ENCODE measurements at places on chromosomes 6 and 20.
A peak's percentile ranks its signal among the peaks of the same experiment; 100 is the strongest.

- DNase-seq: peak; percentile 7
These were observed 370.6 kb upstream of the MAN1A1 start for GRCh38 chr6:119720160-119720559.

GRCh38 chr20:50911716-50912115, 19.5 kb downstream of the ADNP start:
- no peak for DNase-seq

DNA sequence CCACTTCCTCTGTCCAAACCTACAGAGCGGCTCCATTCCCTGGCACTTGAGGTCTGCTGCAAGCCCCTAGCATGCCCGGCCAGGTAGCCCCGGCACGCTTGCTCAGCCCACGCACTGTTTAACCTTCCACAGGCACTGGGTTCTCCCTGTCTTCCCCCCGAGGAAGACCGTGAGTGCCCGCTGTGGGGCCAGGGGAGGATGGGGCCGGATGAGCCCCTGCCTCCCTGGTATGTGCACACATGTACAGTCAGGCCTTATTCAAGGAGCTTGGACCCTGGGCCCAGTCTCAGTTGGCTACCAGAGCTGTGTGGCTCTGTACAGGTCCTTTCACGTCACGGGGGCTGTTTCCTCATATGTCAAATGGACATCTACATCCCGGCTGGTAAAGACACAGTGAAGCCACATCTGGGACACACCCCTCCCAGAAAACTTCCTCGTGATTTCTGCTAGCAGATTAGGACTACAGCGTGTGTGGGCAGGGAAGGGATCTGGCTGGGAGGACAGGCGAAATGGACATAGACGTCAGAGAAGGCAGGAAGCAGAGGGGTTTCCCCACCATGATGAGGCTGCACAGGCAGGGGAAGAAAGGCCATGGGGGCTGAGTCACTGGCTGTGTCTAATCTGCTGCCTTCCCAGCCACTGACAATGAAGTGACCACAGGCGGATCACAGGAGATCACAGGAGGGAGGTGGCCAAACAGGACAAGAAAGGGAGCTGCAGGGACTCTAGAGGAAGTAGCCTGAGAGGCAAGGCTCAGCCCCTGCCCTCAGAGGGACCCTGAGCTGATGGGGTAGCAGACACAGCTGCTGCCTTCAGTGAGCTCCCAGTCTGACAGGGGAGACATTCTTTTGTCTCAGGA, 62.9 kb downstream of the MRPL14 start:
- DNase-seq: no peak

DNA sequence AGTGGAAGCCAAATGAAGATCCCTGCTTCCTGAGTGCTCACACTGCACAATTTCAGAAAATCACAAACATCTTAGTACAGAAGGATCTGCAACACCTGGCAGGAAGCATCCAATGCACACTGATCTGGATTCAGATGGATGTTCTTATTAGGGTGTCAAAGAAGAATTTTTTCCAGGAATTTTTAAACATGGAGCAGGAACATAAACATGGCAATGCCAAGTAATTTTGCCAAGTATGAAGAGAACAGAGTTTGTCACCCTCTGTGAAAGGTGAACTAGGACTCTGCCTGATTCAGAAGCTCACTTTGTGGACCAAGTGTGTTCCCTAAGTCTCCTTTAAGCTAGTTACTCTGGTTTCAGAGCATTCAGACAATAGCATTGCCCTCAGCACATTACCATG, 208.5 kb downstream of the EPHA7 start:
- DNase-seq: no peak

DNA sequence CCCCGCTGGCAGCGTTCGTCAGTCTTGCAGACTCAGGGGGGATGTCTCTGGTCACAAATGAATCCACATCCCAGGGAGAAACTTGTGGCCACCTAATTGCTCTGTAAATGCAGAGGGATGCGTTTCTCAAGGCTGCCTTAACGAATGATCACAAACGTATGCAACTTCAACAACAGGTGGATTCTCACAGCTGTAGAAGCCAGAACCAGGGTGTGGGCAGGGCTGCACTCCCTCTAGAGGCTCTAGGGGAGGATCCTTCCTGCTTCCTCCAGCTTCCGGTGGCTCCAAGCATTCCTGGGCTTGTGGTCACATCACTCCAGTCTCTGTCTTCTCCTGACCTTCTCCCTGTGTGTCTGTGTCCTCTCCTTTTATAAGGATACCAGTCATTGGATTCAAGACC, 3.3 kb upstream of the TAF4 start:
- DNase-seq: no peak

DNA sequence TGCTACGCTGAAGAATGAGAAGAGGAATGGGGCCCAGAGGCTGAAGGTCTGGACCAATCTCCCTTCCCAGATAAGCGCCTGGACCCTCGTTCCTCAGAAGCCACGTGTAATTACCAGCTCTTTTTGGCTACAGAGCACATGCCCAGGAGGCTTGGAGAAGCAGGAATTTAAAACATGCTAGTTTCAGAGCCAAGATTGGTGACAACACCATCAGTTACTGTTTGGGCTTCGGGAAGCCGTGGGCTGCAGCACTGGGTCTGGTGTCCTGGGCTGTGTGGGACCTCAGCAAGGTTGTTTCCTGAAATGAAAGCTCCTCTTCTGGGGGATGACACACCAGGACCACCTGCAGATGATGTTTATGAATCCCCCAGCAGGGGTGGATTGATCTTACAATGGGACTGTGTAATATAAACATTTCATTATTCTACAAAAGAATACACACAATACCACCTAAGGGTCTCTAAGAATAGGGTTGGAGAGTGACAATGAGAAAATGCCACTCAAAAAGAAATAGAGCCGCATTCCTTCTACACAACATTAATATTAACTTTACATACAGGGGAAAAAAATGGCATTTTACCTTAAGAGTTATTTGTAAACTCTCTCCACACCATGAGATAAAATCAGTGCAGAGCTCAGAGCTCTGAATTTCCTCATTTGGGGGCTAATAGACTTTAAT, 207.8 kb upstream of the FOXQ1 start:
- DNase-seq: peak; percentile 53

- peak; percentile 42 for DNase-seq
These were observed 686 bp downstream of the TMEM170B start for GRCh38 chr6:11538052-11538818.

GRCh38 chr20:15895560-15896084, 677.6 kb downstream of the KIF16B start:
- DNase-seq: no peak

- DNase-seq: no peak
These were observed 42.5 kb upstream of the CD83 start for GRCh38 chr6:14075095-14075503.

DNA sequence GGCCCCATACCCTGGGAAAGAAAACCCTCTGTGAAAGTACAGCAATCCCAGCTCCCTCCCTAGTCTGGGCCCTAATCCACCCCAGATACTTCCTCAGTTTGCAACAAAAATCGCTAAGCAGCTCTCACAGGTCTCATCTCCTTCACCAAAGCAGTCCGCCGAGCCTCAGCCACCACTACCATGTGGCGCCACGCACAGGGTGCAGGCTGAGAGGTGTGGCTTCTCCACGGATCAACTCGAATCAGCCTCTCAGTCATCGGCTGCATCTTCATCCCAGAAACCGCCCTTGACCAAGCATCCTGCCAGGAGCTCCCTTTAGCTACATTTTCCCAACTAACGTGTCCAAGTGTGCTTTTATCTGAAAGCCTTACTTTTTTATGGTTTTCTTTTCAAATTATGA, 50.7 kb downstream of the ANKRD60 start:
- no peak for DNase-seq

GRCh38 chr20:11952639-11953038, 34.9 kb downstream of the BTBD3 start:
- DNase-seq: no peak

GRCh38 chr6:7073082-7073820, 34.5 kb upstream of the RREB1 start:
- no peak for DNase-seq

DNA sequence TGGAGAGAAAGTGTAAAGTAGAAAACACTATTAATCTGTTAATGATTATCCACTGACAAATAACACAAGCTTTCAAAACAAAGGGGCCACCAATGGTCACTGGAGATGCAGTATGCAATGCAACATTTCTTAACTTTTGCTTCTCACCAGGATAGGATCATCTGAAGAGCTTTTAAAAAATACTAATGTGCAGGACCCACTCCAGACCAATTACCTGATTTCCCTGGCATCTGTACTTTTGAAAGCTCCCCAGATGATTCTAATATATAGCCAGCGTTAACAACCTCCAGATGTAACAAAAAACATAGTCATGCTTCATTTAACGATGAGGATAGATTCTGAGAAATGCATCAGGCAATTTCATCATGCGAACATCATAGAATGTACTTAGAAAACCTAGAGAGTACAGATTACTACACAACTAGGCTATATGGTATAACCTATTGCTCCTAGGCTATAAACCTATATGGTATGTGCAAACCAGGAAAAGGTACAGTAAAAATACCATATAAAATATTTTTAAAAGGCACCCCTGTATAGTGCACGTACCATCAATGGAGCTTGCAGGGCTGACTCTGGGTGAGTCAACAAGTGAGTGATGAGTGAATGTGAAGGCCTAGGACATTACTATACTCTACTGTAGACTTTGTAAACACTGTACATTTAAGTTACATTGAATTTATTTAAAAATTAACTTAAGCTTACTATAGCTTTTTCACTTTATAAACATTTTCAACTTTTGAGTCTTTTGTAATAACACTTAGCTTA, 69.2 kb downstream of the ATG5 start:
- no peak for DNase-seq

GRCh38 chr6:6811128-6812009, 222.8 kb downstream of the LY86 start:
- peak; percentile 76 for DNase-seq

- DNase-seq: no peak
These were observed 522.9 kb downstream of the CDH26 start for GRCh38 chr20:60480950-60481742.

- no peak for DNase-seq
These were observed 582.1 kb upstream of the HTR1E start for GRCh38 chr6:86355271-86355670.

- no peak for DNase-seq
These were observed 18.9 kb upstream of the TRAF3IP2 start for GRCh38 chr6:111624401-111625098.

DNA sequence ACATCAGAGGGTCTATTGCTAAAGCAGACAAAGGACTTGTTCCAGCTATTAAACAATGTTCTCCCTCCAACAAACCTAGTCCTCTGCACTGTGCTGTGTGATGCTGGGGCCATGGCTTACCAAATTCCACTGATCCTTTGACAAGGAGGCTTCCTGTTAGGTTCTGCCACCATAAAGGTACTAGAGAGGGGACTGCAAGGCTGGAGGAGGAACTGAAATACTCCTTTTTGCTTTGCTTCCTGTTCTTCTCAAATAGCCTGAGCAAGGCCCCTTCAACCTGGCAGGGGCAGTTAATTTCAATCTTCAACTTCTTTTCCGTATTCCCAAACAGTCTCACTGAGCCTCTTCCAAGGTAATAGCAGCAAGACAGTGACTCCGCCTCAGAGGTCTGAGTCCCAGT, 286.4 kb upstream of the IRAK1BP1 start:
- DNase-seq: no peak

GRCh38 chr6:111406200-111406721, 76.8 kb downstream of the REV3L start:
- DNase-seq: no peak

- DNase-seq: no peak
These were observed 82.4 kb downstream of the PPP1R3G start for GRCh38 chr6:5167501-5167900.

- no peak for DNase-seq
These were observed 186.9 kb downstream of the LMBRD1 start for GRCh38 chr6:69609836-69610472.

DNA sequence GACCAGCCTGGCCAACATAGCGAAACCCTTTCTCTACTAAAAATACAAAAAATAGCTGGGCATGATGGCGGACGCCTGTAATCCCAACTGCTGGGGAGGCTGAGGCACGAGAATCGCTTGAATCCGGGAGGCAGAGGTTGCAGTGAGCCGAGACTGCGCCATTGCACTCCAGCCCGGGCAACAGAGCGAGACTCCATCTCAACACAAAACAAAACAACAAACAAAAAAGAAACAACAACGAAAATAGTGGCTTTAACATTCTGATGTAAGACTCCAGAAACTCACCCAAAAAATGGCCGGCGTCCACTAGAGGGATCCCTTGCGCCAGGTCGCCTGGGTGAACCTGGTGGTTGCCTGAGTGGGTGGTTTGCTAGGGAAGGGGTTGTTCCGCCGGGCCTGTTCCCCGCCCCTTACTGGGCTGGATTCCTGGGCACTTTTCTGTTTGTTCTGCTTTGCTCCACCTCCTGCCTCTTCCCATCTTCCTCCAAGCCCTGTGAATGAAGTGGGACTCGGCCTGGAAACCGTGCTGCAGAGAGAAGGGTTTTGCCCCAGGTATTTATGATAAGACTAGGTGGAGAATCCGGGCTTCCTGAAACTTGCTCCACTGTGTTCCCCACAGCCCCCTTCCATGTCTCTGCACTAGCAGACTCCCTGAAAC, 1.5 kb downstream of the PABPC1L start:
- DNase-seq: peak; percentile 90

Measured in iPS-NIHi11 (cell line).